ENCODE measurements at places on chromosomes 7 and 10. TPM values are rescaled to one million over a fixed set of nuclear protein-coding genes. Genes with fewer than 3 reads are reported as not detected.

The DENND2A gene
- total RNA-seq: not detected

The WASHC2A gene
- 45.1 TPM for total RNA-seq

The TFEC gene
- 7.9 TPM for total RNA-seq

The NUTM2E gene
- not detected for total RNA-seq

The OPN1SW gene
- not detected for total RNA-seq

DNA sequence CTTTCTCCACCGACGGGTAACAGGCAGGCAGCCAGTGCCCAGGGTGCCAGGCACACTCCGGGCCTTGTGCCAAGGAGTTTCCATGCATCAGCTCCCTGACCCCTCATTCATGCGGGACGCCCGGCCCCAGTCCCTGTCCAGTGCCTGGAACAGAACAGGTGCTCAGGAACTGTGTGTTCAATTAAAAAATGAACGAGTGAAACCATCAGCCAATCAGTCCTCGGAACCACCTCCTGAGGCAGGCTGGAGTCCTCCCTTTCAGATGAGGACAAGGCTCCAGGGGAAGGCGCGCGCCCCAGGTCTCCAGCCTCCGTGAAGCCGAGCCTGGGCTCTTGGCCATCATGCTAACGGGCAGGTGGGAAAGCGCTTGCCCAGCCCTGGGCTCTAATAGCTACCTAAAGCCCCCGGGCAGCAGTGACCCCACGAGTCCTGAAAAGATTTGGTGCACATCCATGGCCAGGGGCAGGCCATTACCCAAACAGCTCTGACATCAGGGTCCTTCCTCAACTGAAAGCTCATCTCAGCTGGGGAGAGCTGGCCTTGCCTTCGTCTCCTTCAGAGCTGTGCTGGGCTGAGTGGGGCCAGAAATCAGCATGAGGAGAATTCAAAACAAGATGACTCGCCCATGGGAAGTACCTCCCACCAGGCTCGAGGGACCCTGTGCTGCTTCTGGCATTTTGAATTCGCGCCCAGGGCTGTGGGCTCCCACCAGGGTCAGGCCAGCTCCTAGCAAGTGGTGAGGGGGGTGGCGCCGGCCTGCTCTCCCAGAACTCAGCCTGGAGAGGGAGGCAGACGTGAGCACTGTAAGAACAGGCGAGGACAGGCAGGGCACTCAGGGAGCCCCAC lies 200.5 kb downstream of the MAD1L1 start:
- no peaks in the 10 kb centered on the region for H3K36me3 ChIP-seq
- H3K27ac ChIP-seq: no peak overlapping the region
- H3K27me3 ChIP-seq: no peaks in the 10 kb centered on the region
- no peak overlapping the region for H3K4me3 ChIP-seq

DNA sequence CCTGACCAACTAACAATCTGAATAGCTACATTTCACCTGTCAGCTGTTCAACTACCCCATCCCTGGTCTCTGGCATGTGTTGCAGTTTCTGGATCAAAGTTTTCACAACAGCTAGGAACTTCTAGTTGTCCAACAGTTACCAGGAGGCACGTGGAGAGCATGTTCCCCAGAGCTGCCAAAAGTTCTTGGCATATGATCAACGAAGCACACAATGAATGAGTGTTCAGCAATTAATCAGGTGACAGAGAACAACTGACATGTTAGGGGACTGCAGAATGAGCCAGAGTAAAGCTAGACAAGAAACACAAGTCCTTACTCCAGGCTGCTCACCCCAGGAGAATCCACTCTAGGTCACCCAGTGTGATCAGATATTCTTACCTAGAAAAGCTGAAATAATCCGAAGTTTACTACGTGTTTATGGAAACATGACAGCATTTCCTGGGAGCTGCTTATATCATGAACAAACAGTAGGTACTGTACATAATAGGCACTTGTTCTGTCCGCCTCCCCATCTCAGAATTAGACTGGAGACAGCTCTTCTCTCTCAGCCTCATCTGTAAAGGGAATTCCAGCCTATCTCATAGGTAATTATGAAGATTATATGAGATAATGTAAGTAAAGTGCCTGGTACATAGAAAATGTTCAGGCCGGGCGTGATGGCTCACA lies 50.6 kb downstream of the ZNF438 start:
- no peak overlapping the region for H3K4me3 ChIP-seq
- peak; percentile 91 for DNase-seq
- H3K27me3 ChIP-seq: no peaks in the 10 kb centered on the region

- H3K27ac ChIP-seq: no peak overlapping the region
- H3K27me3 ChIP-seq: no peaks in the 10 kb centered on the region
- no peaks in the 10 kb centered on the region for H3K4me1 ChIP-seq
- H3K4me3 ChIP-seq: no peak overlapping the region
- no peak for DNase-seq
Measured at GRCh38 chr10:124256151-124256550, 162.6 kb downstream of the OAT start.

- peaks cover 38% of the 10 kb centered on the region for H3K4me1 ChIP-seq
- no peak overlapping the region for H3K27ac ChIP-seq
- no peaks in the 10 kb centered on the region for H3K36me3 ChIP-seq
- H3K27me3 ChIP-seq: no peaks in the 10 kb centered on the region
- no peak for DNase-seq
- H3K4me3 ChIP-seq: no peak overlapping the region
Measured at GRCh38 chr10:29663718-29664117, 28.9 kb upstream of the SVIL start.

DNA sequence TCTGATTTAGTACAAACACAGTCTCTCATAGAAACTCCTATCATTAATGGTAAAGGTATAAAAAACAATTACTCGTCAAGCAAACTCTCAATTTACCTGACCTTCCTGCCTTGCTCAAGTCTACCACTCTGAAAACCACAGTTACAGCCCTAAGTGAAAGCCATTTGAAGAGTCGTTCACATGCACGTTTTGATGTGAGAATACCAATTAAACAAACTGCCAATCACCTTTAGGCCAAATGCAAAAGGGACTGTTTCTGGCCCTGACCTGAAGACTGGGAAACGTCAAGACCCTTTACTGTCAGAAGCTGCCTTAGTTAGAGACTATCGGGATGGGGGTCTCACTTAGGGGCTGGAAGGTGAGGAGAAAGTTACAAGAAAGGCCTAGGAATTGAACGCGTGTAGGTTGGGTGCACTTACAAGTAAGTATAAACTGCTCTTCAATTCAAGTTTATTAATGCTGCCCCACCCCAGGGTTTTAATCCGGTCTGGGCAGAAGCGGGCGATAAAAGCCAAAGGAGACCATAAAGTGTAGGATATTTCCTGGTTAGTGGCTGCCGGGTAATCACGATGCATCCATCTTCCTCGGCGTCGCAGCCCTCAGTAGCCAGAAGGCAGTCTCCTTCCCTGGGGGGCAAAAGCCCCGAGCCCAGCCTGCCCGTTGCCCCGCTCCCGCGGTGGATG lies 935 bp downstream of the TM9SF3 start:
- peak overlapping the region; percentile 59 for H3K4me3 ChIP-seq
- H3K27me3 ChIP-seq: no peaks in the 10 kb centered on the region
- H3K36me3 ChIP-seq: no peaks in the 10 kb centered on the region
- peaks cover 56% of the 10 kb centered on the region for H3K4me1 ChIP-seq
- peak overlapping the region; percentile 98 for H3K27ac ChIP-seq

DNA sequence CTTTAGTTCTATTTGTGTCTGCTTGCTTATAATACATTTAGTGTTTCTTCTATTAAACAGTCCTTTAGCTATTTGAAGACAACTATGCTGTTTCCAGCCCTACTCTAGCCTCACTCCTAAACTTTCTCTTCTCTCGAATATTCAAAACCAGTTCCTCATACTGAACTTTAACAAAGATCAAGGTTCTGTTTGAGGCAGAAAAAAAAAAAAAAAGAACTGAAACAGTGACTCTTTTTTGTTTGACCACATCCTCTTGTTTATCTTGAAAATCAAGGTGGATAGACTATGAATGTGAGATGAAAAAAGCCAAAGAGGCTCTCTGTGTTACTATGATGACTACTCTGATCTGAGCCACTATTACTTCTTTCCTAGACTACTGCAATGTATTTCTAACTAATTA lies 154.3 kb downstream of the ZNF365 start:
- no peaks in the 10 kb centered on the region for H3K4me1 ChIP-seq
- no peaks in the 10 kb centered on the region for H3K27me3 ChIP-seq
- no peaks in the 10 kb centered on the region for H3K36me3 ChIP-seq

DNA sequence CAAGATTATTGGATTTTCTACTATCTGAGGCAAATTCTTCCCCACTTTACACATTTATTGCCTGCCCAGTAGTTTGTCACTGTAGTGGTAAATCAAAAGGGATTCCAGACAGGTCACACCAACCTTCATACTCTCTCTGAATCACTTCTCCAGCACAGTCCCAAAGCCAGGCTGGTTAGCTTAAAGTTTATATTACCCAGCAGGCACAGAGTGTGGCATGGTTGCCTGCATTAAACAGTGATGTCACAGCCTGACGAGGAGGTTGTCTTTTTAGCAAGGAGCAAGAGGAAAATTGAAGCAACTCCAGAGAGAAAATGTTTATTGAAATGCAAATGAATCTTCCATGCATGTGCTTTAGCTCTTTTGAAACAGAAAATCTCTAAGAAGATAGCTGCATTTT lies 375.5 kb upstream of the CELF2 start:
- H3K36me3 ChIP-seq: no peaks in the 10 kb centered on the region
- no peaks in the 10 kb centered on the region for H3K4me1 ChIP-seq
- no peaks in the 10 kb centered on the region for H3K27me3 ChIP-seq
- DNase-seq: no peak
- no peak overlapping the region for H3K4me3 ChIP-seq

- H3K4me1 ChIP-seq: peaks cover 12% of the 10 kb centered on the region
- no peak overlapping the region for H3K4me3 ChIP-seq
- no peak overlapping the region for H3K27ac ChIP-seq
- H3K27me3 ChIP-seq: no peaks in the 10 kb centered on the region
- H3K36me3 ChIP-seq: no peaks in the 10 kb centered on the region
Measured at GRCh38 chr10:17475661-17476060, 21.3 kb upstream of the ST8SIA6 start.

DNA sequence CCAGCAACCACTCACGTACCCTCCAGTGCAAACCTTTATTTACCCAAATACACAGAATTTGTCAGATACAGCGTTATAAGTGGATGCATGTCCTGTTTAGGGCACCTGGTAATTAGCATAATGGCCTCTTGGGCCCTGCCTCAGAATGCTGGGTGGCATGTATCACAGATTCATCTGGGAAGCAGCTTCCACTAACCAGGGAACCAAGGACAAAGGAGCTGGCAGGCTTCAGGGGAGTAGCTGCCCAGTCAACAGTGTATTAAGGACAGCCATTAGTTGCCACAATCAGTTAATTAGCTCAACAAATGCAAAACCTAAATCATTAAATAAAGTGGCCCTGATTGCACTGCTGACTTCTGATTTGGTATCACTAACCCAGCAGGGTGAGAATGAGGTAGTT lies 105.7 kb downstream of the RAPGEF5 start:
- no peaks in the 10 kb centered on the region for H3K36me3 ChIP-seq
- DNase-seq: no peak
- H3K27me3 ChIP-seq: no peaks in the 10 kb centered on the region

All from endothelial cell of umbilical vein (primary cell).